Pulmonary artery endothelial cell (primary cell): ENCODE measurements at places on chromosomes 12 and 14.

- no peak for DNase-seq
Measured at GRCh38 chr12:26077915-26078702, 46.7 kb downstream of the BHLHE41 start.

DNA sequence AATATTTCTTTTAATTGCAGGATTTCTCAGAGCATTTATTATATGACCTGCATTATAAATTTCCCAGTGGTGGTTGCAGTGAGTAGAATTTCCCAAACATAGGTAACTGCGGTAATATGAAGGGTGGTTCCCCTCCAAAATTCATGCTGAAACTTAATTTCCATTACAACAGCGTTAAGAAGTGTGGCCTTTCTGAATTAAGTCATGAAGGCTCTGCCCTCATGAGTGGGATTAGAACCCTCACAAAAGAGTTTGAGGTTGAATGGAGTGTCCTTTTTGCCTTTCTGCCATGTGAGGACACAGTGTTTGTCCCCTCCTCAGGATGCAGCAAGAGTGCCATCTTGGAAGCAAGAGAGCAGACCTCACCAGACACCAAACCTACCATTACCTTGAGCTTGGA, 233.6 kb downstream of the KTN1 start:
- DNase-seq: no peak

- no peak for DNase-seq
Measured at GRCh38 chr12:28223025-28223554, 32.8 kb downstream of the CCDC91 start.

- peak; percentile 78 for DNase-seq
Measured at GRCh38 chr12:89238593-89238992, 113.7 kb downstream of the DUSP6 start.

DNA sequence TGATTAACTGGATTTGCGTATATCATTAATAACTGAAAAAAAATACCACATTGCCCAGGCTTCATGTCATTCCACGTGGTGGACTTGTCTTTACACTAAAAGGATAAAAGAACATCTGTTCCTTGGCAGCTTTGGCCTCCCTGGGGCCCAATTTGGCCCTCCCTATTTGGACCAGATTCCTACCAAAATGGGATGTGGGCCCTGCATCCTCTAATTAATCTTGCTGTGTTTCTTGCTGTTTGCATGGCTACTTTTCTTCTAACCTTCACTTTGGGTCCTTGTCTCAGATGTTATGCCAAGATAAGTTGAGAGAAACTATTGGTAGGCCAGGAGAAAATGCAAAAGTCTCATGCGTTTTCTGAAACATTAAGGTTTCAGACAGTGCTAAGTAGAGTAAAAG, 57.5 kb downstream of the PTHLH start:
- no peak for DNase-seq

DNA sequence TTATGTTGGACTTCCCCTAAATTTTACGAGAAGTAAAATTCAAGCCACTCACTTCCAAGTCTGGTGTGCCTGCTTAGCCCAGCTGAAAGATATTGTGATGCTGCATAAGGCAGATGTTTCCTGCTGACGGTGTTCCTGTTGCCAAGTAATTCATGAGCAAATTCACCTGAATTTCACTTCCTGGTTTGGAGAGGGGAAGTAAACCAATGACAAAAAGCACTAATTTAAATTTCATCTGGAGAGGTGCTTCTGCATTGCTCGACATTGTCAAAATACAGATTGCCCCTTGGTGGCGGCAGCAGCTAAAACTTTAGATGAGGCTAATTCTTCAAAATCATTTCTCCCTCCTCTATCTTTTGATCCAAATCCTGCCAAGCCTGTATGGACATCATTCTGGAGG, 281.1 kb downstream of the AACS start:
- no peak for DNase-seq

DNA sequence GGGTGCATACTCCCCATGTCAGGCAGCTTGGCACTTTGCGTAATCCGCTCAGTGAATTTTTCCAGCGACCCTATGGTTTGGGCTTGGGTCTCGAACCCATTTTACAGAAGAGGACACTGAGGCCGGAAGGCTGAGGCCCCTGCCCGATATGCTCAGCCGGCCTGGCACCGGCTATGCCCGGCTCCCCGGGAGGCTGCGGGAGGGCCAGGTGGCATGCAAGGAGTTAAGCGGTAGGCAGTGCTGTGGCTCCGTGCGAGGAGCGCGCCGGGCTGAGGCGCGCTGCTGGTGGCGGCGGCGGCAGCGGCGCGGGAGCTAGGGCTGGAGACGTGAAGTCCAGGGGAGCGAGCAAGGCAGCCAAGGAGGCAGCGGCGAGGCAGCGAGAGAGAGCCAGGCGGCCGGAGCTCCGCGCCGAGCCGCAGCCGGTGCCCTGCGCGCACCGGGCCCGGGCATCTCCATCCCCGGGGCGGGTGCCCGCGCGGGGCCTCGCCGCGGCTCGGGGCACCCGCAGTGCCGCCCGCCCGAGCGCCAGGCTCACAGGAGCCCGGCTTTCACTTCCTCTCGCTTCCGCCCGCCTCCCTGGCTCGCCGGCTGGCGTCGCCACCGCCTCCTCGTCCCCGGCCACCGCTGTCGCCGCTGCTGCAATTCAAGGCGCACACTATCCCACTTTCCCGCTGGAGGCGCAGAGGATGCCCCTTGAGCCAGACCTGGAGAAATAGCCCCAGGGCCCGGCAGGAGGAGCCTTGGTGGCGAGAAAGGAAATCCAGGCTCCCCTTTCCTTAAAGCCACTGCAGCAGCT, at the start of gene WSCD2:
Gene WSCD2 (plus strand): TSS at position 272 of the 796 bp plus-strand sequence. CDS start 66,545 bp downstream, outside the sequence.
- no peak for DNase-seq

GRCh38 chr14:58740379-58740935, 102.7 kb downstream of the DACT1 start:
- DNase-seq: no peak

DNA sequence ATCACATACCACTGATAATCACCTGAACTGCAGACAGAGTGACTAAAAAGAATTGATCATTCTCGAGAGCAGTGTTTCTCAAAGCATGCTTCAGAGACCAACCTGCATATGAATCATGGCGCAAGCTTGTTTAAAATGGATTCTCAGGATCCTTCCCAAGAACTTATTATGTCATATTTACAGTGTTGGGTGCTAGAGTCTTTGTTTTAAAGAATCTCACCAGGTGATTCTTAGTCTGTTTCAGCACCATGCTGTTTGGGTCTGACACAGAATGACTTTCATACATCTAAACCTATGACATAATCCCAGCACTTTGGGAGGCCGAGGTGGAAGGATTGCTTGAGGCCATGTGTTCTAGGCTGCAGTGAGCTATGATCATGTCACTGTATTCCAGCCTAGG, 31.3 kb upstream of the SSPN start:
- no peak for DNase-seq

- peak; percentile 60 for DNase-seq
Measured at GRCh38 chr12:49200919-49201594, 12.2 kb upstream of the TUBA1A start.

DNA sequence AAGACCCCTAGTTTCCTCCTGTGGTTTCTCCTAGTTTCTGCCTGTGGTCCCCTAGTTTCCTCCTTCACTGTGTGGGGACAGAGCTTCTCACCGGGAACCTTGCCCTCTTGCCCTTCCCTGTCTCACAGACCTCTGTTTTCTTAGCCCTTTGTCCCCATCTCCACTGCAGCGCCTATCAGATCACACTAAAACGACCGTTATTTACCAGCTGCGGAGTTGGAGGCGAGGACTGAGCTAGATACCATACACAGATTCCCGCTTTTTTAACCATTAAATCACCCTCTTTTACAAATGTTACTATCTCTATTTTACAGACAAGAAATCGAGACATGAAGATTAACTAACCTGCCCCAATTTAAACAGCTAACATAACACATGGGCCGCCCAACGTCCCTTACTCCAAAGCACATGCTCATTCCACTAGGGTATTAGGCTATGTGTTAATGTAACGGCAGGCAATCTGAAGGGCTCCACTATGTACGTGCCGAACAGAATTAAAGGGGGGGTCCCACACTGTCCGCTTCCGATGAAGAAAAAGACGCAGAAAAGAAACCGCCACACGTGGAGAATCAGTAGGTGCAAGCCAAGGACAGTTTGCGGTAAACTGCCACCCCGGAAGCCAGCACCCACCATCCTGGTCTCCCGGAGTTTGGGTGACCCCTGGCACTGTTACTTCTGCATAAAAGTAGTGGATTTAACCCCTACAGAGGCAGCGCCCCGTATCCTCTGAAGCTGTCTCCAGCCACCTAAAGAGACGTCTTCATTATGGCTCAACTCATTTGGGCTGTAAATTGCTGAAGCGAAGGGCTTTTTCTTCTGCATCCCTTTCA, 1.9 kb upstream of the FKBP4 start:
- no peak for DNase-seq

DNA sequence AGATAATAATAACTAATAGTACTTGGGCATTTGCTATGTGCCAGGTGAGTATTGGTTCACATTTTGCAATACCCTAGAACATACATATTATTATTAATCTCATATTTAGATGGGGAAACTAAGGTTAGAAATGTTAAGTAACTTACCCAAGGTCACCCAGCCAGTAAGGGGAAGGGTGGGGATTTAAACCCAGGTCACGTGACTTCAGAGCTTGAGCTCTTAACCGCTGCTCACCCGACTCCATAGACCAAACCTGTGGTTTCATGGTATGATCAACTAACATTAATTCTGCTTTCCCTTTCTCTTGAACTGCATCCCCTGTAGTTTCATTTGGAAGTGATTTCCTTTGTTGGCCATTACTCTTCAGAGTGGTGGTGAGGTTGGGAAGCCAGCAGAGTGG, 242.3 kb downstream of the NRXN3 start:
- no peak for DNase-seq

- no peak for DNase-seq
Measured at GRCh38 chr14:69635981-69636639, 24.7 kb downstream of the SUSD6 start.

DNA sequence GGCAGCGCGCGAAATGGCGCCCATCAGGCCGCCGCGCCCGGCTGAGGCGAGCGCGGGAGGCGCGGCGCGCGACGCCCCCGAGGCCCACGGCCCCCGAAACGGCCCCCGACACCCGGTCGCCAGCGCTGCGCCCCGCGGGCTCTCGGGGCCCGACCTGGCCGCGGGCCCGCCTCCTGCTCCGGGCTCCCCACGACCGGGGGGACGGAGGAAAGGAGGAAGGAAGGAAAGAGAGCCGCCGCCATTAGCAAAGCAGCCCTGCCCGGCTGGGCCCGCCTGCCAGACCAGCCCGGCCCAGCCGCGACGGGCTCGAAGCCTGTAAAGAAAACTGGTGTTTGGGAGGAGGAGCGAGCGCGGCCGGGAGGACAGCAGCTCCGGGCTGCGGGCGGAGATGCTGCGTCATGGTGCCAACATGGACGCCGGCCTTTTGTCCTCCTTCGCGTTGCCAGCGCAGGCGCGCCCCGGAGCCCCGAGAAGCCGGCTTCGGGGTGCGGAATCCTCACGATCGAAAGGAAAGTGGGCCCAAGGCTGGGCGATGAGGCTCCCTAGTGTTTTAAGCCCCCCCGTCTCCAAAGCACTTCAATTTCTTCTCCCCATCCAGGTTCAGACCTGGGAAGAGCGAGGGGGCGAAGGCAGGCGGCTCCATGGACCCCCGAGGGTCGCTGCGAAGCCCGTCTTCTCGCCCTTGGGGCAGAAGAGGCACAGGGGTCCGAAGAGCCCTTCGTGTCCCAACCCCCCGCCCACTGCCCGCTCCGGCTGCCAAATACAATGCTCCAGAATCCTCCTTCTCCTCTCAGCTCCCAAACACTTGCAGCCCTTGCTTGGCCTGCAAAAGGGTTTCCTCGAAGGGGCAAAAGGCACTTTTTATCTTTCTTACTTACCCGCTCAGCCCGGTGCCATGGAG, 2.9 kb upstream of the SETD1B start:
- DNase-seq: no peak
